Right lung (tissue), 10 donors: ENCODE measurements at places on chromosomes 2 and 18. TPM values are rescaled to one million over a fixed set of nuclear protein-coding genes. Genes with fewer than 3 reads are reported as not detected.

LOXHD1 gene
- polyA plus RNA-seq: 1.8 TPM

HAAO gene
- 21.8 TPM for polyA plus RNA-seq

SF3B6 gene
- polyA plus RNA-seq: 128 TPM

KLHL30 gene
- 0.19 TPM for polyA plus RNA-seq

COL4A3 gene
- 10.0 TPM for polyA plus RNA-seq

GCKR gene
- 0.90 TPM for polyA plus RNA-seq

STK39 gene
- polyA plus RNA-seq: 25.2 TPM

DNA sequence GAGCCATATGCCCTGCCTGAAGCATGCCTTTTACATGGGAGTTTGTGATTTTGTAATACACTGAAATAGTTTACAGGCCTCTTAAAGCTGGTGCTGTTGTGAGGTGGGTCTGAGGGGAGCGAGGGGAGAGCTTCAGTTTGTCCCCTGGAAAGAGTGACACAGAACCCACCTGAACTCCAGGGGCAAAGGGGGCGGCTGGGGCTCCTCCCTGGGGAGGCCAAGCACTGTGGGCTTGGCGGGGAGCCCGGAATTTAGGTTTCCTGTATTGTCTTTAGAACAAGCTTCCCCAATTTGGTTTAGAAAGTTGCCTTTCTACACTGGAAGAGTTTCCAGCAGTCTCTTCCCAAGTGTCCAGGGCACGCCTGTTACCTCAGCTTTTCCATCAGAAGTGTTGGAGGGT is 75.7 kb downstream of the VAPA start:
- no peak for DNase-seq

- DNase-seq: peak; percentile 79
Observed at GRCh38 chr2:44650796-44651195, 289.0 kb downstream of the CAMKMT start.

DNA sequence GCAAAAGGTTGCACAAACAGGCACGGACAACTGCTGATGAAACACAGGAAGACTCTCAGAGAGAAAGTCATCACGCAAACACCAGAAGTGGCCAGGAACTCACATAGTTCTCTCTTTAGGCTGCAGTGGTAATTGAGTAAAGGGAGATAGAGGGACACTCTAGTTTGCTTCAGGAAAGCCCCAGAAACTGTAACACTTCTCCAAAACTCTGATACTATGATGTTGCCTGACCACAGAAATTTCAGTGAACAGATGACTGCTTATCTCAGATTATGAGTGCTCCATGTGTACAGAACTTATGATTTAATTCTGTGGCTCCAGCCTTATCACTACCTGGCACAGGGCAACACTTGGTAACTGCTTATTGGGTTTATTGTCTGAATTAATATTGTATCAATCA is 311.5 kb upstream of the GYPC start:
- DNase-seq: no peak

GRCh38 chr18:23967321-23968089 is 47.0 kb upstream of the TTC39C start:
- no peak for DNase-seq

DNA sequence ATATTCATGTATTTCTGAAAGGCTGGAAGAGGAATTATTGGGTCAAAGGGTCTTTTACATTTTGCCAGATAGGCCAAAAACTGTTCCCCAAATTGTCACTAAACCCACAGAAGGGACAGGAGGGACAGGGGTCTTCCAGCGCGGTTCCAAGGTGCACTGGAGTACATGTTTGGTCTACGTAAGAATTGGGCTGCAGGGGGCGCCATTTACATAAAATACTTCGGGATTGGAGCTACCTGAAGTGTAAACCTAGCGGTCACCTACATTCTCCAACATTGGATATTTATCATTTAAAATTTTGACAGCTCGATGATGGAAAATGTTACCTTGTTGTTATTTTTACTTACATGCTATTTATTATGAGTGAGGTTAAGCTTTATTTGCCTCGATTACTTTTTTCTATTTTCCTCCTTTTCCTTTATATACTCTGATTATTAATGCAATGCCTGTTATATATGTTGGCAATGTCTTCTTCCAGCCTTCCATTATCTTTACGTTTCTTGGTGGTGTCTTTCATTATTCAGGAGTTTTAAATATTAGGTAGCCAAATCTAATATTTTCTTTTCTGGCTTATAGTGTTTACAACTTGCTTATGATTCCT is 43.0 kb upstream of the RAB6C start:
- peak; percentile 45 for DNase-seq

DNA sequence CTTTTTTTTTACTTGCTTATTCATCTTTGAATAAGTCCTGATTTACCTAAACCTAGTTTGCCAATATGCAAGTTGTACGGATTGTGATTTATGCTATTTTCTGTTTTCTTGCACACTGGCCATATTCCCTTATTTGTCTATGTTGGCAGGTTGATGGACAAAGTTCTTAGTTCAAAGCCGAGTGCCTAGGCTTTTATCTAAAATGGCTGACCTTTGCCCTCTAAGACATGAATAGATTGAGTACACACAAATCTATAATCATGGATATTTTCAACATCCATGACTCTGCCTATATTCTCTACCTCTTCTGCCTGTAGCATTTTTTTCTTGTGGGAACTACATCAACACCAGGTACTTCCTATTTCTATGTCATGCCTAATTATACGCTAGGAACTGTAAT is 171.7 kb downstream of the TMEFF2 start:
- DNase-seq: no peak
